H1 (cell line): ENCODE measurements at places on chromosomes 7 and 10. TPM values are rescaled to one million over a fixed set of nuclear protein-coding genes. Genes with fewer than 3 reads are reported as not detected.

DNA sequence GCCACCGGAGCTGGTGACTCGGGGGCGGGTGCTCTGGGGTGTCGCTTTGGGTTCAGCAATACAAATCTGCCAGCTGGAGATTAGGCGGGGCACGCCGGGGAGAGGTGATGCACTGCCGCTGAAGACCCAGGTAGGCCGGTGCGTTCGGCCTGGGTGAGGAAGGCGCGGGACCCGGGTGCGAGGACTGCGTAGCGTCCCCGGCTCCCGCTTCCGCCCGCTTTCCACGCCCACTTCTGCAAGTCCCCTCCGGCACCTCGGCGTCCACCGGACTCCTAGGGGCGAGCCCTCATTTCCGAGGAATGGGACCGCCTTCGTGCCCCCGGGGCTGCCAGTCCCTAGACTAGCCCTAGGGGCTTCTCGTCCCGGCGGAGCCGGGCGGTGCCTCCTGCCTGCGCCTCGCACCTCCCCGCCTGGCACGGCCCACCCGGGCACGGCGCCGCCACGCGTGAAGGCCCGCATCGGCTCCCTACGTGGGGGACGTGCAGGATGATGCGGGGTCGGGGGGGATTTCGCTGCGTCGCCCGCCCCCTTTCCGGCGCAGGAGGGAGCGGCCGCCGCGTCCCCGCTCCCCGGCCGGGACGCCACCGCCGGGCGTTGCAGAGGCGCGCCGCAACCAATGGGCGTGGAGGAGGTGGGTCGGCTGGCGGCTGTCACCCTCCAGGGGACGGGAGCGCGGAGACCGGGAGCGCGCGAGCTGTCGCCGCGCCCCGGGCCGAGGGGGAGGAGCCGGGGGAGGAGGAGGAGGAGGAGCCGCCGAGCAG lies 40.0 kb downstream of the HK1 start:
- DNase-seq, result peak; percentile 88

GRCh38 chr10:10515479-10516204 lies 502.0 kb upstream of the CELF2 start:
- no peak for DNase-seq

HOXA4 gene
- total RNA-seq, result not detected in 2 replicates

CLDN3 gene
- 19.1 and 20.8 TPM in 2 replicates for total RNA-seq
